ENCODE measurements at places on chromosomes 3 and 15. TPM values are rescaled to one million over a fixed set of nuclear protein-coding genes. Genes with fewer than 3 reads are reported as not detected.
A peak's percentile ranks its signal among the peaks of the same experiment; 100 is the strongest.

GRCh38 chr3:46712191-46713049, 5.2 kb downstream of the PRSS50 start:
- DNase-seq: no peak

DNA sequence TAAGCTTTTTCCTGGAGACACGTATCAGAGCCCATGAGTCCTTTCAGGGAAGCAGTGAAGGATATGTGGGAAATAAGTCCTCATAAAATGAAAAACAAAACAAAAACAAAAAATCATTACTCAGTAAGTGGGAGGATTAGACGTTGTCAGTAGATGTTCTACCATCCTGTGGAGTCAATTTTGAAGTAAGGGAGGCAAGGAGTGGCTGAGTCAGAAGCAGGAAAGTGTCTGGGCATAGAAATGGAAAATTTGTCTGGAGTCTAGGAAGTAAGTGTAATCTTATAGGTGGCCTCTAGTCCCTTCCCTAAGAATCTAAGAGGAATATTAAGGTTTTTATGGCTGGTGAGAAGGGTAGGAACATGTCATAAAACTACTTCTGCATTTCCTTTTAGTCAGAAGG, 339.8 kb upstream of the SEMA6D start:
- no peak for DNase-seq

- no peak for DNase-seq
Measured at GRCh38 chr3:120425572-120426250, 25.1 kb downstream of the FSTL1 start.

DNA sequence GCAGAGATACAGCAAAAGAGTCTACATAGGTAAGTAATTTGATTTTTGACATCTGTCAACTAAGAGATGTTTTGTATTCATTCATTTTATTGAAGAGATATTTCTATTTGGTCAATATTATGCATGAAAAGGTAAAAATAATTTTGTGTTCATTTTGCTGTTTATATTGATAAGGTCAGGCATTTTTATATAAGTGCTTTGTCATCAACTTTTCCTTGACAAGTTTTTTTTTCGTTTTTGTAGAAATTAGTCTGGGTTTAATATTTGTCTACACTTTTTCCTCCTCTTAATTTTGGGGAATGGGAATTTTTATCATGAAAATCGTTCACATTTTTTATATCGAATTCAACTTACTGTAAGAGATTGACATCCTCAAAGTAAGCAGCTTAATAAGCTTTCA, 67.7 kb downstream of the STT3B start:
- DNase-seq: no peak

DNA sequence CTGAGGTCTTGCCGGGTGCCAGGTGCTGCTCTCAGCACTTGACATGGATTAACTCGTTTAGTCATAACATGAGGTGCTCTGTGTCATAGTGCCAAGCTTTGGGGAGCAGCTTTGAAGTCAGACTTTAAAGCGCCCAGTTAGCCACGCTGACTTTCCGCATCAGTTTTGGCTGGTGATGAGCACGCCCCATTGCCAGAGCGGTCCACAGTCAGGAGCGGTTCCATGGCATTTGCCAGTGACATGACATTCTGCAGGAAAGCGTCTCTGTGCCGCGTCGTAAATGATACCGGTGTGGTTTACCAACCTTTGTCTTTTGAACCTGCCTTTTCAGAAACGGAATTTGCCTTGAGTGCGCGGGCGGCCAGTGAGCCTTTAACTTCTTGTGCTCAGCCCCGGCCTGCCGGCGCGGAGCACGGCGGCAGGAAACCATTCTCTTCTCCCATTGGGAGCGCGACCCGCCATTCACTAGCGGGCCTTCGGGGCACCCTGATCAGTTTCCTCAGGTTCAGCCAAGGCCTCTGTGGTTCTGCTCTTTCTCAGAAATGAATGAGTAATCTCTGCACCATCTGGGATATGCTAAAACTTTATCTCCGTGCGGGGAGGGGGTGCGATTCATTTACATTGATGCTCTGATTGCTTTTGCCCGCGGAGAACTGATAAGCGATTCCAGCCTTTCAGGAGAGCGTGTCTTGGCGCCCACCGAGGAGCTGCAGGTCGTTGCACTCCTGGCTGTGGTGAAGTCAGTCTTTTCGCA, 1.7 kb upstream of the SLC2A2 start:
- peak; percentile 68 for DNase-seq

GRCh38 chr15:84653910-84654688, at the start of gene WDR73:
TSS of gene WDR73 (minus strand) at chr15:84654283. CDS start at chr15:84654274, 9 bp downstream.
- peak; percentile 98 for DNase-seq

GRCh38 chr15:47283246-47283645, 434.1 kb upstream of the SEMA6D start:
- no peak for DNase-seq

The GREM1 gene
- total RNA-seq: not detected

The GOLGA6L7 gene
- total RNA-seq: not detected
